ENCODE measurements at places on chromosomes 4 and X.

DNA sequence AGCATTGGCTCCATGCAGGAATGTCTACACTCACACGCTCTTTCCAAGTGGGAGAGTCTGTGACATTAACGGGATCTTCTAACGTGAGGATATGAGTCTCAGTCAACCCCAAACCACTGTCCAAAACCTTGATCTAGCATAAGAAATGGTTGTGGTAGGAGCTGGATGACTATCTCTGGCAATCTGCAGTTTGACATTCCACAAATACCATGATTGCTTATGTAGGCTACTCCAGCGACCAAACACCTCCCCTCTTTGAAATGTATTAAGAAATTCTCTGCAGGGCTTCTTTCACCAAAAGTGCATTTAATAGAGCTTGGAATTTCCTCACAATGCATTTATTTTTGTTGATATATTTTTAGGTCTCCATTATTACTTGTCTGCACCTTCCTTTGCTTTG is 14.1 kb upstream of the STX18 start:
- DNase-seq, result no peak

DNA sequence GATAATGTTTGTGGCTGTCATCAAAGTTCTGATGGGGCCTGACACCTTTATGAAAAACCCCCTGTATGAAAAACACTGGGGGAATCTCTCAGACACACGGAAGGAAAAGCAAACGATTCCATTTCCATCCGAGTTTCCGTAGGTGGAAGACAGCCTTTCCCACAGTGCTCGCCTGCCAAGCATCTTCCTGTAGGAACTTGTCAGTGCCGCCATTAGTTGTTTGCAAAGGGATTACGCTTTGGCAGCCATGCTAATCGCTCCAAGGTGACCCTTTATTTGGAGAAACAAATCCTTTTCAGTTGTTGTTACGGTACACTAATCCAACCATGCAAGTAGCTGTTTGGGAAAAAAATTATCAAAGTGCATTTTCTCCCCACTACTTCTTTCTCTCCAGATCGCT is 44.4 kb upstream of the STOX2 start:
- no peak for DNase-seq

DNA sequence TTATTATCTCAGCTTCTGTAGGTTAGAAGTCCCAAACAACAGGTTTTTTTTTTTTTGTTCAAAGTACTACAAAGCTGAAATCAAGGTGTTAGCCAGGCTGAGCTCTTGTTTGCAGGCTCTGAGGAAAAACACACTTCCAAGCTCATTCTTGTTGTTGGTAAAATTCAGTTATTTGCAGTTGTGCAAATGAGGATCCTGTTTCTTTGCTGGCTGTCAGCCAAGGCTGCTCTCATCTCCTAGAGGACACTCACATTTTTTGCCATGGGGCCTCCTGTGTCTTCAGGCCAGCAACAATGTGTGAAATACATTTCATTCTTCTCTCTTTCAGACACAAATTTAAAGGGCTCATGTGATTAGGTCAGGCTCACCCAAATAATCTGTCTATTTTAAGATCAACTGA is 60.3 kb upstream of the HSD17B10 start:
- peak; percentile 29 for DNase-seq

- DNase-seq, result no peak
These were observed 512.5 kb upstream of the SLIT2 start for GRCh38 chr4:19739101-19739651.

DNA sequence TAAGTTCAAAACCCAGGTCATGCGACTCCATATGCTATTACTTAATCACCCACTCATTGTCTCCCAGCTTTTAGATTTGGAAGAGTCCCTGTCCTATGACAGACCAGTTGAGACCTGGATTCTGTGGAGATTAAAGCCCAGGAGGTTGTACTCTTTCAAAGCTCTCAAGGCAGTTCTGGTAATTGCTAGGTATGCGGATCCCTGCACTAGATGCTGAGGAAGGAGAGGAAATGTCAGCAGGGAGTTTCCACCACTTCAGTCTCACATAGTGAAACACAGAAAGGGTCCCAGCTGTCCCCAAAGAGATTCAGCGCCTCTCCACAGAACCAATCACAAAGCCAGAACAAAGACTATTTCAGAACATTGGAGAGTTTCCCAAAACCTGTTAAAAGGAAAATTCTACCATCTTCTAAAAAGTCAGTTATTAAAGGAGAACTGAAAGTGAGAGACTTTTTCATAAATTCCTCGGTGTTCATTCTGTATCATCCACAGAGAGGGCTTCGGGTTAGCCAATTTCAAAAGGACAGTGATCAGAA is 53.4 kb downstream of the IRF2 start:
- DNase-seq, result no peak

DNA sequence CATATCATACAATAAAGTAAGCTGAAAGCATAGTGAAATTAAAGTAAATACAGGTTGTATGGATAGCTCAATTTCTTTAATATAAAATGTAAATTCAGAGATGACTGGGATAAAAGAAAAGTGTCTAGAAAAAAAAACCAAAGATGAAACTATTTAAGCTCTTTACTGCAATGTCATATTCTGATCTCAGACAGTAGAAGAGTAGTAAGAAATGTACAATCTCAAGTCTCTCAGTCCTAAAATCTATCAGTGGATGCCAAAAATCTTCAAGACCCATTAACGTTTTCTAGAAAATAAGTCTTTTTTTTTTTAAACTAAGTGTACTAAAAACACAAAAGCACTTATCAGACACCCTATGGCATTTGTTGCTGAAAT is 13.8 kb downstream of the MGARP start:
- DNase-seq, result no peak

DNA sequence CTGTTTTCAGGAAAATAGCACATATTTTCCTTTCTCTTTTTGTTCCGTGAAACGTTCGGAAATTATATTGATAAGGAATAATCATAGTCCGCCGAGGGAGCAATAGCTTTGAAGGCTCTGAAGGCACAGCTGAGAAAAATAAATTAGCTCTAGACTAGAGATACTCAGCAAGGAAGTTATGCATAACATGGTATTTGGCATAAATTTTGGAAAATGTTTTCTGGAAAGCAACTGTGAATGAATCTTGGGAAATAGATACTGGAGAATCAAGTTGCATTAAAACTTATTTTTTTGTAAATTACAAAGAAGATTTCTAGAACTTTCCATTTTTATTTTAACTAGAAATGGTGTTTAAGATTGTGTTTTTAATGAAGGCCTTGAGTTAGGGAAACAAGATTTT is 92.4 kb downstream of the HPRT1 start:
- DNase-seq, result no peak

DNA sequence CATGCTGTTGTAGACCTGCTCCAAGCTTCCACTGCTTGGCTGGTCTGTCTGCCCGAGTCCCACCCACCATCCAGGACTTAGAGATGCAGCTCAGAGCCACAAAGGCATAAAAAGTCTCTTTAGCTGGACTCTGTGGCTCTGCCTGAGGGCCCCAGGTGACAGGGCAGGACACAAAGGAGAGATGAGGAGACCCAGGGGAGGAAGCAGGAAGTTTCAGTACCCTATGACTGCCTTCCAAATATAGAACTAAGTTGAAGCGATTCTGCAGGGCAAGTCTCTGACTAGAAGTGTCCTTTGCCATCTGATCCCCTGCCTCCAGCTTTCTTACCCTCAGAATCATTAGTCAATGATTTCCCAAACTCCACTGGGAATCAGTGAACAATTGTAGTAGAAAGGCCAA is 11.2 kb upstream of the CXCR3 start:
- DNase-seq, result no peak

- DNase-seq, result no peak
These were observed 282.1 kb upstream of the EMCN start for GRCh38 chr4:100799761-100800539.

DNA sequence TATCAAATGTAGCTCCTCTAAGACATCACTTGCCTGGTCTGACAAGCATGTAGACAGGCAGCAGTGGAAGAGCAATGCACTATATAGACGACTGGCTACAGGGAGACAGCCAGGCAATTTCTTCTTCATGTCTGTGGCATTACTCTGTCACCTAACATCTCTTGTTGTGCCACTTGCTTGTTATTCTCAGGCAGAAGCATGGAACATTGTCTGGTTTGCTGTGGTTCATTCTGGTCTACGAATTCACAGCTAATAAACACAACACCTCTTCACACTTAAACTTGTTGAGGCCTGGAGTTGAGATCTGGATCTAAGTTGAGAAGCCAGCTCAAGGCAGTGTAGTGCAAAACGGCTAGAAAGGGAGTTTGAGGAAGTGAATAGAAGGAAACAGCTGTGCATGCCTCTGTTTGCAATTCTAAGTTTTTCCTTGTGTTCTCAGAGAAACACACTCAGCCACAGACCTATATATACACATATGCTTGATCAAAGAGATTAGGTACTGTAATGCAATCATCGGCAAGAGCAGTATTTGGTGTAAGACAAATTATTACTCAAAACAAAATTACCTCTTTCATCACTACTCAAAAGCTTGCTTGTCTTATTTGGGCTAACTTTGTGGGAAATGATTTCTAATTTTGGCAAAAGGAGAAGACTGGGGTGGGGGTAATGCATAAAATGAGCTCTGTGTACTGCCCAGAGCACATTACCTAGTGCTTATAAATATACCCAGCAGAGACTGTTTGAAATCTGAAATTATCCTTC is 243.8 kb downstream of the PPP3CA start:
- DNase-seq, result peak; percentile 92

DNA sequence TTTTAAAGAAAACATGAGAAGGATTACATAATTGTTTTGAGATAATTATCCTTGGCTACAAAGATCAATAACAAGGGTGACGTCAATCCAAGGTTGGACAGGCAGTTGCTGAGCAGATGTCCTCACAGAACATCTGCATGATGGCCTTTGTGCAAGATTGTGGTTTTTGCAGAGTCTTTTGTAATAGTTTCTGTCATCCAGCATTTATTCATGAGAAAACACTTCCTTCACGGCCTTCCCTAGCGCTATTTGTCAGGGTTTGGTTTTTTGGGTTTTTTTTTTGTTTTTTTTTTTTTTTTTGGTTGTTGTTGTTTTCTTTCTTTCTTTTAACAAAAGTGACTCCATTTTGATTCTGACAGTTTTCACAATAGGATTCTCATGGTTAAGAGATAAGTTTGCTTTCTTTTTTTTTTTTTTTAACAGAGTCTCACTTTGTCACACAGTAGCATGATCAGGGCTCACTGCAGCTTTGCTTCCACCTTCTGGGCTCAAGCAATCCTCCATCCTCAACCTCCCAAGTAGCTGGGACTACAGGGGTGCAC is 31.5 kb upstream of the ELF2 start:
- peak; percentile 63 for DNase-seq

GRCh38 chr4:65302145-65302544 is 368.1 kb downstream of the EPHA5 start:
- no peak for DNase-seq

DNA sequence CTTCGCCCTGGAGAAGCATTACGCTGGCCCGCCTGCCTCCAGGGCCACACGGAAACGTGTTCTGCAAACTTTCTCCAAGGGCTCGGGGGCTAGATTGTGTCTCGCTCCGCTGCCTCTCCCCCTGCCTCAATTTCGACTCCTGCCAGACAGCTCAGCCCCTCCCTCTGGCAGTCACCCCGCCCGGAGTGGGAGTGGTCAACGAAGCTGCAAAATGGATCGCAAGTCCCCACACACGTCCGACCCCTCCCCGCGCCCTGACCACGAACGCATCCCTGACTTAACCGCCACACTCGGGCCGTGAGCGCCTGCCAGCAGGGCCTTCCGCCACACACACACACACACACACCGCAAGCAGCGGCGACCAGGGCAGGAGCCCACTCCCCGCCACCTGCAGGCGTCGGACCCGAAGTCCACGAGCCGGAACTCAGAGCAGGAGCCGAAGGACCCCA is 47.0 kb upstream of the NKAP start:
- DNase-seq, result no peak

DNA sequence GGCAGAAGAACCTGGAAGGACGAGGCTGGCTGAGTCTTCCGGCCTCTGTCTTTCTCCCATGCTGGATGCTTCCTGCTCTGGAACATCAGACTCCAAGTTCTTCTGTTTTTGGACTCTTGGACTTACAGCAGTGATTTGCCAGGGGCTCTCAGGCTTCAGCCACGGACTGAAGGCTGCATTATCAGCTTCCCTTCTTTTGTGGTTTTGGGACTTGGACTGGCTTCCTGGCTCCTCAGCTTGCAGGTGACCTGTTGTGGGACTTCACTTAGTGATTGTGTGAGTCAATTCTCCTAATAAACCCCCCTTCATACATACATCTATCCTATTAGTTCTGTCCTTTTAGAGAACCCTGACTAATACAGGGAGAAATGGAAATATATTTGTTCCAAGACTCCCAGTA is 265.8 kb downstream of the PCDH18 start:
- DNase-seq, result no peak

GRCh38 chrX:106955004-106955772 is 35.0 kb downstream of the CLDN2 start:
- no peak for DNase-seq

GRCh38 chrX:111411557-111411956 is 435 bp downstream of the DCX start:
- no peak for DNase-seq

GRCh38 chrX:86383681-86384540 is 235.7 kb downstream of the DACH2 start:
- DNase-seq, result no peak

GRCh38 chr4:122705009-122705408 is 27.5 kb upstream of the BBS12 start:
- no peak for DNase-seq

GRCh38 chrX:7280520-7280919 is 132.6 kb upstream of the PUDP start:
- no peak for DNase-seq

DNA sequence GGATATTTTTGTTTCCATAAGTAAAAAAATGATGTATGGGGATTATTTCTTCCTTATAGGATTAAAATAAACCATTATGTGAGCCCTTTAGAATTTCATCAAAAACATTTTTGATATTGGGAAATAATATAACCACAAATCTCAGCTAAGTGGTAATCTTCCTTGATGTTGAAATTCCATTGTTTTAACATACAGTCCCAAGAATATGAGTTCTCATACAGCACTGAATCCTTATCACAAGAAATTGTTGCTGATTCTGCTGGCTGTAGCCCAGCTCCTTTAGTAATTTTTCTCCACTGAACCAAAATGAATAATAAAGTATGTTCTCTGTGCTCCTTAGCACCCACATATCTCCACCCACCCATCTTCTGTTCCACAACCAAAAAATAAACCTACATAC is 41.9 kb upstream of the FAM47B start:
- DNase-seq, result no peak

GRCh38 chr4:2881431-2881830 is 37.8 kb downstream of the ADD1 start:
- no peak for DNase-seq

- DNase-seq, result no peak
These were observed 19.0 kb downstream of the NKX6-1 start for GRCh38 chr4:84480082-84480481.

- DNase-seq, result no peak
These were observed 49.5 kb downstream of the GK start for GRCh38 chrX:30702736-30703135.

- DNase-seq, result no peak
These were observed 83.9 kb upstream of the RAI2 start for GRCh38 chrX:17944833-17945497.

DNA sequence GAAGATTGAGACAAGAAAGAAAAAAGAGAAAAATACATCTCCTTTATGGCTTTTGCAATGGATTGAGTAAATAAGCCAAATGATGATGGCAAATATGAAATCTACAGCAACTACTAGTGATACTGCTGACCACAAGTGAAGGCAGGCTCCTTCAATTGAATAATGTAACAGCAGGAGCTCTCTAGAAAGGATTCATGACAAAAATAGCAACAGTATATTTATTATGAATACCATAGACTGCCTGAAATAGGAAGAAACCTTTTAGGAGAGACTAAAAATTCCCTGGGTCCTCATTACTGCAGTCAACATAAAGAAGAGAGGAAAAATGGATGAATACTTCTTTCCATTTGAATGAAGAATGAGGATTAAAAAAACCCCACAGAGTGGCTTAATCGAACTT is 306.8 kb upstream of the ANXA10 start:
- DNase-seq, result no peak

All from hematopoietic multipotent progenitor cell (in vitro differentiated cells).